CD4-positive, alpha-beta T cell treated with Interleukin-2 at 100 ng/mL for 4 hours (primary cell): ENCODE measurements at places on chromosomes 16 and 17.

DNA sequence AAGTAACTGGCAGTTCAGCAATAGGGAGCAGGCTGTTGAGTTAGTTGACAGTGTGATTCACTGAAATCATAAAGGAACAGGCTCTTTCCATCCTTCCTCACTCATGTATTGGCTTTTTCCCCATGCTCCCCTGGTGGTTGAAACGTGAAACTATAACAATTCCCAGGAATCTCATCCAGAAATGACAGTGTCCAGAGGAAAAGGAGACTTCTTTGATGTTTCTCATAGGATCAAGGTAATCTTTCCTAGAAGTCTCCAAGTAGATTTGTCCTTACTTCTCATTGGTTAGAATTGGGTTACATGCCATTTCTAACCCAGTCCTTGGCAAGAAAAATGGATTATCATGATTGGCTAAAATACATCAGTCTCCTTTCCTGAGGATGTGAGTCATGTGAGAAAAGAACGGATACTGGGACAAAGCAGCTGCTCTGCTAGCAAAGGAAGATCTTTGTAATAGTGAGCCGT is 14.4 kb downstream of the TTC19 start:
- DNase-seq: no peak

DNA sequence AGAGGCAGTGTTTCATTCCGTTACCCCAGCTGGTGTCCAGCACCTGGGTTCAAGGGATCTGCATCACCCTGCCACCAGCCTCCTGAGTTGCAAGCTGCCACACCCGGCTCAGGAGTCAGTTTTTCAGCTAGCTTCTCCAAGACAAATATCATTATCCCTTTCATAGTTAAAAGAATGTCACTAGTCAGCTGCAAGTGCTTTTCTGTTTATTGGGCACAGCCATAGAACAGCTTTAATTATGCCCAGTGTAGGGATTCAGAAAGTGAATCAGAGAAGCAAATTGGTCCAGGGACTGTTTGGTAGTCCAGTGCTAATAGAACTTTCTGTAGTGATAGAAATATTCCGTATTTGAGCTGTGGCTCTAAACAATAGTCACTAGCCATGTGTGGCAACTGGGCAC is 2.9 kb upstream of the AOC3 start:
- DNase-seq: no peak

DNA sequence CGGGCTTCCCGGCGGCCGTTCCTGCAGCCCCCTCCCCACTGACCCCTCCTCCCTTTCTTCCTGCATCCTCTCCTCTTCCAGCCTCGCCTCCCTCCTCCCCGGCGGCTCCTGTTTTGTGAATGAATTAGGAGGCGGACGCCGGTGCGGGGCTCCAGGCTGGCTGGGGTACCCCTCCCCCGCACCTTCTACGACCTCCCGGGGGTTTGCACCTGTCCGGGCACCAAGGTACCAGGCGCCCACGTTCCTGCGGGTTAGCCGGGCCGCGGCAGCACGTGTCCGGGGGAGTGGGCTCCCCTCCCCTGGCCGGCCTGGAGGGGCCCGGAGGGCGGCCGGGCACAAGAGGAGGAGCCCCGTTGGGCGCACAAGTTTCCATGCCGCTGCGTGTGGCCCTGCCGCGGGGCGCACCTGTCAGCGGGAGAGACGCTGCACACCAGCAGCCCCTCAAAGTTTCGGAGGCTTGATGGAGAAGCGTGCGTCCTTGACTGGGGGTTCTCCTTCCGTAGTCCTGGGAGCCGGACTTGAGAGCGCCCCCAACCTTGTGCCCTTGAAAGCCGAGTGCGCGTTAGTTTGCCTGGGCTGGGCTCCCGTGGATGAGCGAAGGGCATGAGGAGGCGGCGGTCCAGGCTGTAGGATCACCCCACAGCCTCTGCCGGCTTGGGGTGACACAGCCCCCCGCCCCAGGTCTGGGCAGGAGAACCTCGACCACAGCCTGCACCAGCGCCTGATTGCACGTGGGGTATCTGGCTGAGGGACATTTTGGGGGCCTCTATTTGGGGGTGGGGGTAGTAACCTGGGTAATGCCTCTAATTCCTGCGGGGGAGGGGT is 1.2 kb downstream of the HAS3 start:
- no peak for DNase-seq

DNA sequence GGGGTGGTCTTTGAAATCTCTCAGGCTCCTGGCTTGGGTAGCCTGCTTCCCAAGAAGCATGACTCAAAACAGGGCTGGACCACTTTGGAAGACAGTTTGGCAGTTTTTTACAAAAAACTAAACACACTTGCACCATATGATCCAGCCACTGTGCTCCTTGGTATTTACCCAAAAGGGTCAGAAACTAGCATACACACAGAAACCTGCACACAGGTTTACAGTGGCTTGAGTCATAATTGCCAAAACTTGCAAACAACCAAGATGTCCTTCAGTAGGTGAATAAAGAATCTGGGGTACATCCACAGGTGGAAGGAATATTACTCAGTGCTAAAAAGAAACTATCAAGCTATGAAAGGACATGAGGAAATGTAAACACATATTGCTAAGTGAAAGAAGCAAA is 323.2 kb upstream of the CDH5 start:
- DNase-seq: no peak

DNA sequence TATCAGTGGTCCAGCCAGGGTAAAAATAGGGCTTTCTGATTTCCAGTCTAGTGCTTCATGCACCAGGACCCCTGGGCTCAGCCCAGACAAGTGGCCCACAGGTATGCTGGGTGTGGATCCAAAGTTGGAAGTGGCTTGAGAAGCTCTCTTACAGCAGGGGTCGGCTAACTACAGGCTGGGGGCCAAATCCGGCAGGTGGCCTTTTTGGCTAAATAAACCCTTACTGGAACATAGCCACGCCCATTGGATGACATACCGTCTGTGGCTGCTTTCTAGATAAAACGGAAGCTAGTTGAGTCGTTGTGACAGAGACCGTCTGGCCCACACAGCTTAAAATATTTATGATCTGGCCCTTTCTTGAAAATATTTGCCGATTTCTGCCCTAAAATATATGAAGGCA is 119.0 kb upstream of the CDC42EP4 start:
- DNase-seq: no peak
